ENCODE measurements at places on chromosomes 5 and 9.

DNA sequence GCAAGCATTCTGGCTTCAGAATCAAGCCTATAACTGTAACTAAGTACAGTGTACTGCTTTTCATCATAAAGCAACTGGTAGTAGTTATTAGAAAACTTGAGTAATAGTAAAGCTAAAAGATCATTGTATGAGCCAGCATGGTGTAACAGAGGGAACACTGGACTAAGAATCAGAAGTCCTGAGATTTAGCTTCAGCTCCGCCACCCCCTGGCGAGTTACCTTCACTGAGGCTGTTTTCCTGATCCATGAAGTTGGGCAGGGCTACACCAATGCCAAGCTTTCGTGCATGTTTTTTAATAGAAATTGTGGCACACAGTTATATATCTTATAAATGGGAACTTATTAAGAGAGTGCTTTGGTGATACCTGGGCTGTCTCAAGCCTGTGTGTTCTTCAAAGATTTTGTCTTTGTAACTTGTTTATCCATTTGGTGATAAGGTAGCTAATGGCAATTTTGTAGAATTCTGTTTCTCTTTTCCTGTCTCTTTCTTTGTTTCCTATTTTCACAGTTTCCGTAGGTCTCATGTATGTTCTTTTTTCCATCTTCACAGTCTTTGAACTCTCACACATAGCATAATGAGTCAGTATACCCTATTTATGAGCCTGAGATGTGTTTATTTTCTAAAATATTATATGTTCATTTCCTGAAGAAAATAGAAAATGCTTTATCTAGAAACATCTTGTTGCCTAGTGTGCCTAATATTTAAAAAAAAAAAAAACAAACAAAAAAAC, 102.3 kb downstream of the GDNF start:
- no peak for DNase-seq

GRCh38 chr5:82855893-82856550, 221.2 kb downstream of the TMEM167A start:
- DNase-seq: no peak

GRCh38 chr5:25754895-25755294, 1110.1 kb upstream of the CDH10 start:
- no peak for DNase-seq

DNA sequence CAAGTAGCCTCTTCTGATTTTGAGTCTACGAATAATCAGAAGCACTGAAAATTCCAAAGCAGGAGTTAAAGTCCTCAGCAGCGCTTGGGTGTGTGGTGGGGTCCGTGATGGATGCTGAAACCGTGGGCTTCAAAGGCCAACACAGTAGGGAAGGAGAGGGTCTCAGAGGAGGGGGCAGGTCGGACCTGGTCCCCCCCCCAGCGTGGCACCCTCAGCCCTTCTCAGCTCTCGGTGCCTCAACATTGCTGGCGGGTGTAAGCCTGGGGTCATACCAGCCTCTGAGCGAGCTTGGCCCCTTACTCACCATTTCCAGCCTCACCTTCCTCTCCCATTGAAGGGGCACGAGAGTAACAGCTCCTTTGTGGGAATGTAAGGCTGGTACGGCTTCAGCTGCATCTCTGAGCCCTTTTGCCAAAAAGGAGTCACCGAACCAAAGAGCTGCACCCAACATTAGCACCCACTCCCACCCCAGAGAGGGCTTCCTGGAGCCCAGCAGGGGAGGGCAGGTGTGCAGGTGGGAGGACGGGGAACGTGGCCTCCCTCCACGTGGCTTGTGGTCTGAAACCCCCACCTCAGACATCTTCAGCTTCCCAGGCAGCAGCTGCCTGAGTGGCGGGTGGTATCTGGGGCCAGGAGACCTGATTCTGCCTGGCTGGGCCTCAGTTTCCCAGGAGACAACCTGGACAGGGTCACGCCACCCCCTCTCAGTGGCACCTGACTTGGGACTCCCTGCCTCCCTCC, 6.7 kb upstream of the LCN1 start:
- no peak for DNase-seq

- no peak for DNase-seq
These were observed 36.2 kb downstream of the INSYN2B start for GRCh38 chr5:169944115-169944514.

DNA sequence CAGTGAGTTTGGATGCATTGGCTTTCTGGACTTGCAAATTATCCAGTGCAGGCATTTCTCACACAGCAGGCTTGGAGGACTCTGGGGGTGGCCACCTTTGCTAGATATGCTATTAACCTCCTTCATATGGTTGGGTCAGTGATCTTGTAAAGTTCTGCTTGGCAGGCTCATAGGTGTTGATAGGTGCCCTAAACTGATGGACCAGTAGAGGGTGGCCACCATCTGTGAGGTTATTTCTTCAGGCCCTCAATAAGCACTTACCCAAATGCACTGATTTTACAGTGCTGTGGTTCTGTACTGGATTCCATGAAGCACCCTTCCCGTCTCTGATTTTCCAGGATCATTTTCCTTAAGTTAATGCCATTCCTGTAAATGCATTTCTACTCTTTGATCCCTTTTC, 216.3 kb downstream of the COMMD10 start:
- no peak for DNase-seq

DNA sequence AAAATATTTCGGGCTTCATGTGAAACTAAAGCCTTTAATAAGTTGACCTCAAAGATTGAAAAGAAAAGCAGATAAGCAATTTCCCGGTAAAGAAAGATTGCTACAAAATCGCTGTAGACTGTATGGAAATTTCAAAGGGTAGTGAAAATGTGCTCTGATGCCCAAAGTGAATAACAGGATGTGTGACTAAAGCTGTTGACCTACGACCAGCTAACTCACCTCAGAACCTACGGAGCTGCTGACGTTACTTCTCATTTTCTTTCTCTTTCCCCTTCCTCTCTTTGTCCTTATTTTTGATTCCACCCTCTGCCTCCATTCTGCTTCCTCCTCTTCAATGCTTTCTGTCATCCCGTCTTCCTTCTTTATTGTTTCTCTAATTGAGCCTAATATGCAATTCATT, 103.2 kb downstream of the PDE4D start:
- no peak for DNase-seq

DNA sequence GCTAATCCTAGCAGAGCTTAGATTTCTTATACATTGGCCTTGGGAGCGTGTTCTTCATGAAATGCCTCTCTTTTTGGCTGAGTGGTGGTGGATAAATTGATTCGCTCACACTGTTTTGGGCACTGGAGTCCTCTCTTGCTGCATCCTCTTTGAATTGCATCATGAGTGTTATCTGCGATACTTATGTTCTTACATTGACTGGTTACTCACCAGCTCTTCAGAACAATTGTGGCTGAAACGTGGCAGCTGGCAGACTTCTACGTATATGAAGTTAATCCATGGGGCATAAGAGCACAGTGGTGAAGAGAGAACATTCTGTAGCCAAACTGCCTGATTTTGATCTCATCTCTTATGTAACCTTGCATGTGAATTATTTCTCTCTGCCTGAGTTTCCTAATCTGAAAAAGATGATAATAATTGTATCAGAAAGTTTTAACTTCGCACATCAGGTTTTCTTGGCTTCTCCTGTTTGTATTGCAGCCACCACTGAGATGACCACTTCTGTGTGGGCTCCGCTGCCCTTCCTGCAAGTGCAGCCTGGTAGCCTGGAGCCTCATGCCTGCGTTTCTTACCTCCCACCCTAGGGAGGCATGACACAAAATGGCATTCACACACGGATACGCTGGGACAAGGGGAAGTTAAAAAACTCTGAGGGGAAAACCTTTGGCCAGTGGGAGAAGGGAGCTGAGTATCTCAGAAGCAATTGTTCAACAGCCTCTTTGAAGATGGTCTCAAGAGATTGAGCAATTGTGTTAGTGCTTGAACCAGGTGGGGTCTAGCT, 295.2 kb downstream of the ARHGAP26 start:
- DNase-seq: no peak

DNA sequence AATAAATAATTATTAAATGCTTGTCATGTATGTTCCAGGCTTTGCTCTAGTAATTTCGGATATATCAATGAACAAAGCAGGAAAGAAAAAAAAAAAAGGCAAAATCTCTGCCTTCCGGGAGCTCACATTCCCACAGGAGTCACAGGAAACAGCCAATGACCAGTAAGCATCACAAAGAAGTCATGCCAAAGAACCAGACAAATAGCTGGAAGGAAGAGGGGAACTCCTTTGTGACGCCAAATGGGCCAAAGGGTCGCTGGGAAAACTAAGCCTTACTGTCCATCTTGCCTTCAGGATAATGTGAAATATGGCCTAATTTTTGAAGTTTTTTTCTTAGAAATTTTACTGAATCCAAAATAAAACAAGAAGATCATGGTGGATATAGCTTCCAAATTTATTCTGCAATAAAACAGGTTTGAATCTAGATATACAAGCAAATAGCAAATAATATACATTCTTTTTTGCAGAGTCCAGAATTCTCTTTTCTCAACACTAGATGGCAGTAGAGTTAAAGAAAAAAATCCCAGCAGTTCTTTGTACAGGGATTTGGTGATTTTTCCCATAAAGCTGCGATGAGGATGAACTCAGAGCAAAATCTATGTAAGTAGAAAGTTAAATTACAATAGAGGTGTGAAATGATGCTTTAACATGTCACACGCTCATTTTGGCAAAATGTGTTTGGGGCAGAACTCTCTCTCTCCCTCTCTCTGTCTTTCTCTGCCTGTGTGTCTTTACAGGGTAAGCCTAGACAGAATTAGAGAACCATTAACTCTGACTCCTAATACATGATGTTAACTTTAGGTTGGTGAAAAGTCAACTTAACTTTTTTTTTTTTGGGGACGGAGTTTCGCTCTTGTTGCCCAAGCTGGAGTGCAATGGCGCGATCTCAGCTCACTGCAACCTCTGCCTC, 60.0 kb upstream of the TUT7 start:
- DNase-seq: no peak

DNA sequence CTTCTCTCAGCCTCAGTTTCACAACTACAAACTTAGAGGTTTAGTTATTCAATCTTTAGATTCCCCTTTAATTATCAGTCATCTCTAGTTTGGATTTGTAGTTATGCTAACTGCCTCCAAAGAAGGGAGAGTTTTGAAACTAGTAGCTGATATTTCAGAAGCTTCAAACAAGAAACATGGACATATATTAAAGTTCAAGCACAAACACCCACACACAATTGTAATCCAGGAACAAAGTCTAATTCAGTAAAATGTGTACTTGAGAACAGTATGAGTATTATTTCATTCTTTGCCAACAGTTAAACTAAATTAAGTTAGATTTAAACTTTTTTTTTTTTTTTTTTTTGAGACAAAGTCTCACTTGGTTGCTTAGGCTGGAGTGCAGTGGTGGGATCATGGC, 71.2 kb upstream of the ABCA1 start:
- no peak for DNase-seq

- DNase-seq: no peak
These were observed 10.7 kb downstream of the LYSMD3 start for GRCh38 chr5:90518661-90519060.

All from stimulated activated CD4-positive, alpha-beta T cell treated with anti-CD3 and anti-CD28 coated beads, Interleukin-4, amount 100 ng/mL, for 1 hour (primary cell).